ENCODE measurements at places on chromosomes 6 and 20.
A peak's percentile ranks its signal among the peaks of the same experiment; 100 is the strongest.

- DNase-seq = no peak
Measured at GRCh38 chr20:51005214-51005613, 17.7 kb downstream of the KCNG1 start.

DNA sequence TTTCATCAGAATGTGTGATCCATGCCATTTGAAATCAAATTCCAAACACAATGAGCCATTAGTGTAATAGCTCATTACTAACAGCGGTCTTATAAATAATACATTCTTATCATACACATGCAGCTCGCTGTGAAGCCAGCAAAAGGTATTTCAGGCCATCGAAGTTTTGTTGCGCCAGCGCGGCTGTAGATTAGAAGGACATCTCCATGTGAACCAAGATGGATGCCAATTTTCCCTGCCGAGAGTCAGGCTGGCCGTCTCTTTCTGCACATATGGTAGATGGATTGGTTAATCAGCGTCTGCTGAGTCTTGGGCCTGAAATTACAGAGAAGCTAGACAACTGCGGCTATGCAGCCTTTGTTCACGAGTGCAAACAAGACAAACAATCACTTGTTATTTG lies 44.1 kb downstream of the CFAP61 start:
- peak; percentile 90 for DNase-seq

GRCh38 chr6:168988801-168989200 lies 264.8 kb downstream of the THBS2 start:
- DNase-seq = no peak

DNA sequence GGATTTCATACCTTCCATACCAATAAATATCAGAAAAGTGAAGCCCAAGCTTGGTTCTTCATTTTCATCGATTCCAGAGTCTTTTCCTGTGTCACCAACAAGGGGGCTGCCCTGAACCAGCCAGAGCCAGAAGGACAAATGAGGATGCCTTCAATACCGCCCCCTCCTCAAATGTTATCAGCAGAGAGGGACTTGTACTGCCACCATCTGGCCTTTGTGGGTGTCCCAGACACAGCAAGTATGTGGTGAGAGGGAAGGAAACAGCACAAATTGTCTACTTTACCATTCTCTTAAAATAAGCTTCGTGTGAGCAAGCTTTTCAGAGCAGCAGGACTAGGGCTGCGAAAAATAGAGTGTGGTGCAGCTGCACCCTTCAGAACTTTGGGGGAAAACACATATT lies 165.3 kb downstream of the SOBP start:
- no peak for DNase-seq

- no peak for DNase-seq
Measured at GRCh38 chr20:47561180-47561579, 59.5 kb downstream of the NCOA3 start.

GRCh38 chr20:22499515-22500166 lies 84.7 kb downstream of the FOXA2 start:
- no peak for DNase-seq

- peak; percentile 16 for DNase-seq
Measured at GRCh38 chr6:26234421-26235301, 130.3 kb upstream of the BTN3A2 start.

DNA sequence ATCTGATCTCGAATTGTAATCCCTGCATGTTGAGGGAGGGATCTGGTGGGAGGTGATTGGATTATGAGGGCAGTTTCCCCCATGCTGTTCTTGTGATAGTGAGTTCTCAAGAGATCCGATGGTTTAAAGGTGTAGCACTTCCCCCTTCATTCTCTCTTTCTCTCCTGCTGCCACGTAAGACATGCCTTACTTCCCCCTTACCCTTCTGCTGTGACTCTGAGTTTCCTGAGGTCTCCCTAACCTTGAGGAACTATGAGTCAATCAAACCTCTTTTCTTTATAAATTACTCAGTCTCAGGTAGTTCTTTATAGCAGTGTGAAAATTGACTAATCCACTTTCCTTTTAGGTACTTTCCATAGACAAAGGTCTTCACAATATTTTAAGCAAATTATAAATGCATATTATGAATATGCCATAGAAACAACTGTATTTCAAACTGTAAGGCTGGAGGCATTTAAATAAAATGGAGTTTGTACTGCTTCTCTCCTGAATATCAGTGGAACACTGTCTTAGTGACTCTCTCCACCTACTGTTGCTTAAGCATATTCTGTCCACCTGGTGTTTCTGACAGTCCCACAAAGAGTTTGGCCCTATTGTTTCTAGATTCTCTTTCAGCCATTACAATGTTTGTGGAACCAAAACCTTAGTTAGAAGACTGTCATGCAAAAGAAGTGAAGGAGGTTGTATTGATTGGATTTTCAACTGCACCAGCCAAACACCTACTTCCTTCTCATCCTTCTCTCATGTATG lies 24.3 kb upstream of the IL17A start:
- DNase-seq = no peak

DNA sequence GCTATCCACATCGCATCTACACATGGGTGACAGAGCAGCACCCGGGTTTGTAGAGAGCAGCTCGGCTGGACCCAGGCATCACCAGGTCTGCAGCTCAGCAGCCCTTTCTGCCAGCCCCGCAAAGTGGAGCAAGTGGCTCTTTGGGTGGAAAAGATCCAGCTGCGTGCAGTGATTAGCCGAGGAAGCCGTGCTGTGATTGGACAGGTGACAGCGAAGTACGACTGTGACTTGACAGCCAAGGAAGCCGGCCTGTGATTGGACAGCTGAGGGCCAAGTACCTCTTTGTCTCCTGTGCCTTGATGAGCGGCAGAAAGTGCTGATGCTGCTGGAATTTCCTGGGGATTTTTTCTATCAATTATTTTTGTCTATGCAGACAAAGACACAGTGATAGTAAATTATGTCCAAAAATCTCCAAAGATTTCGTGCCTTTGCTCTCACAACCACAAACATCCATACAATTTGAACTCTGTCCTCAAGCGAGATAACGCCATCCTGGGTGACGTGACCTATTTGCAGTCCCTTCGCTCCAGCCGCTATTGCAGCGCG lies 62.3 kb upstream of the GPR31 start:
- no peak for DNase-seq

GRCh38 chr6:165566088-165566828 lies 96.8 kb downstream of the PDE10A start:
- no peak for DNase-seq

GRCh38 chr6:157728183-157728881 lies 94.7 kb upstream of the SNX9 start:
- no peak for DNase-seq

GRCh38 chr6:300494-301198 lies 8.4 kb downstream of the DUSP22 start:
- no peak for DNase-seq

GRCh38 chr6:35341557-35341956 lies 801 bp upstream of the PPARD start:
- no peak for DNase-seq

GRCh38 chr6:157272866-157273755 lies 50.2 kb downstream of the TMEM242 start:
- DNase-seq = no peak

Data from NCI-H446 (cell line).